ENCODE measurements at places on chromosomes 2 and 18.

DNA sequence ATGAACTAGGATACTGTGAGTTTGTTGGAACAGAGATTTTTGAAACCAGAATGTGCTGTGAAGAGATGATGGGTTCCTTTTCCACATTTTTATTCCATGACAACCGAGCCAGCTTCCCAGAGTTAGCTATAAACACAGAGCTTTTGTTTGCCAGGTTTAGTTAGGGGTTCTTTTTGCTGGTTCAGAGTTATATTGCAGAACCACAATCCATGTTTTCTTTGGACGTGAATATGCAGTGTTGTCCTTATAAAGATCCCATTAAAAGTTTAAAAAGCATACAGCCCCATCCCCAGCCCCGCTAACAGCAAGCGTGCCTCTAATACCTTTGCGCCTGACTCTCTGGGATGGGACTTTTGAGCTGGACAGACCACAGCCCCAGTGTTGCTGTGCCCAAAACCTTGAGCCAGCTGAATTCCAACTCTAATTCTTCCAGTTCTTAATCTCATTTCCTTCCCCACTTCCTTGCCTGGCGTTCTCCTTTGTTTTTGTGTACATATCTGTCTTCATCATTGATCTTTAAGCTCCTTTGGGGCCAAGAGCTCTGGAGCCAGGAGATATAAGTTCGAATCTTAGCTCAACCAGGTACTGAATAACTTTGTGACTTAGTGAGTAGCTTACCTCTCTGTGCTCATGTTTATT lies 72.3 kb downstream of the SPATS2L start:
- no peak for DNase-seq

DNA sequence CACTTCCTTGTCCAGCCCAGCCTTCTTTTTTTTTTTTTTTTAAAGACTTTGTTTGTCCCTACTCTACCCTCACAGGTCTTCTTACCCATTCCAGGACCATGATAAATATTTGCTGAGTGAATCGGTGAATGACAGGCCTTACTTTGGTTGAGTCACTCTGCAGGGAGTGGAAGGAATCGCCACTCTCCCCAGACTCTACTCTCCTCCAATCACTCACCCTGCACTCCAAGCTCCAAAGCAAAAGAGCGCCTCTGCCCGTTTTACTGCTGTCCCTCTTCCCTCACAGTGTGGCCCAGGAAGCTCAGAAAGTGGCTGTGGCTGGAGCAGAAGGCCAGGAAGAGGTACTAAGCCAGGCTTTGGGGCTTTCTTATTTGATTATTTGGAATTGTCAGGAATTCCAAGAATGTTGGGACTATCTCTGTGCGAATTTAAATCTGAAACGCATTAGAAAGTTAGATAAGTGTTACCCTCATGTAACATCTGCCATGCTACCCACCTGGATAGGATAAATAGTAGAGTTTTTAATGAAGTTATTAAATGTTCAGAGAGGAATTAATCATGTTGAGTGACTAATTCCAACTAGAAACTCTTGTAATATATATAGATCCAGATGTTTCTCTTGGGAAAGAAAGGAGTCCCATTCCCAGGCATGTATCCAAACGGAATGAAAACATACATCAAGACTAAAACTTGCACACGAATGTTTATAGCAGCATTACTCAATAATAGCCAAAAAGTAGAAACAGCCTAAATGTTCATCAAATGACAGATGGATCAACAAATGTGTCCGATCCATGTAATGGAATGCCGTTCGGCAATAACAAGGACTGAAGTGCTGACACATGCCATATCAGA lies 43.0 kb upstream of the CHMP1B start:
- DNase-seq = no peak

DNA sequence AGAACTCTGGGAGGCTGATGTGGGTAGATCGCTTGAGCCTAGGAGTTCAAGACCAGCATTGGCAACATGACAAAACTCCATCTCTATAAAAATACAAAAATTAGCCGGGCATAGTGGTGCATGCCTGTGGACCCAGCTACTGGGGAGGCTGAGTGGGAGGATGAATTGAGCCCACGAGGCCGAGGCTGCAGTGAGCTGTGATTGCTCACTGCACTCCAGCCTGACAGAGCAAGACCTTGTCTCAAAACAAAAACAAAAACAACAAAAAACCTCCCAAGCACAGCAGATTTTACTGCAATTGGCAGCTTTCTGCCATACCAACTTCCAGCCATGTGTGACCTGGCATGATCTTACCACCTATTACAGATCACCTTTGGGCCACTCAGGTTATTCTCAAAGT lies 57.7 kb upstream of the LRPPRC start:
- DNase-seq = no peak

- DNase-seq = no peak
Observed at GRCh38 chr18:777021-777420, 35.0 kb downstream of the YES1 start.

GRCh38 chr2:165219481-165219880 lies 15.6 kb upstream of the SCN3A start:
- no peak for DNase-seq

DNA sequence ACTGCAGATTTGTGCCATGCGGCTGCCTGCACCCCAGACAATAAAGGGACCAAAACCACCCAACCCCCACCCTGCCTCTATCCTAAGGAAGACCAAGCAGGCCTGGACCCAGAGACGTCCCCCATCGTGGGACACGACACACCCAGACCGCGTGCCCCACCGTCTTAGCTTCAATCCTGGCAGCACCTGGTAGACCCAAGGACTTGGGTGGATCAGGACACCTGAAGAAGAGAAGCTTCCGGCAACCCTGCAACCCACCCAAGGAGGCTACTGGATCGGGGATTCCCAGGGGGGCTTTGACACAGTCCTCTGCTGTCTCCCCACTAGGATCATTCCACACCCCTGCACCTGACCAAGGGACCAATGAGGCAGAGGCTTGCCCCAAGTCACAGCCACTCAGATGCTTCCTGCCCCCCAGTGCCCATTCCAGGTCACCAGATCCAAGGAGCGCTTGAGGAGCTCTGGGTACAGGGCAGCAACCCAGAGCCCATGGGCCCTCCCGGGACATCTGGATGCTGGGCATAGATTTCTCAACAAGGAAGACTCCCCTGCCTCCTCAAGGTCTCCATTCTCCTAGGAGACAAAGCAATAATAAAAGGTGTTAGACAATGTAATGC lies 3.6 kb downstream of the ALPI start:
- DNase-seq = no peak

- no peak for DNase-seq
Observed at GRCh38 chr2:203366639-203367466, 38.7 kb downstream of the ABI2 start.
